ENCODE measurements at places on chromosomes 7 and 10.

- DNase-seq: no peak
Observed at GRCh38 chr7:110061387-110061786, 1029.5 kb upstream of the LRRN3 start.

DNA sequence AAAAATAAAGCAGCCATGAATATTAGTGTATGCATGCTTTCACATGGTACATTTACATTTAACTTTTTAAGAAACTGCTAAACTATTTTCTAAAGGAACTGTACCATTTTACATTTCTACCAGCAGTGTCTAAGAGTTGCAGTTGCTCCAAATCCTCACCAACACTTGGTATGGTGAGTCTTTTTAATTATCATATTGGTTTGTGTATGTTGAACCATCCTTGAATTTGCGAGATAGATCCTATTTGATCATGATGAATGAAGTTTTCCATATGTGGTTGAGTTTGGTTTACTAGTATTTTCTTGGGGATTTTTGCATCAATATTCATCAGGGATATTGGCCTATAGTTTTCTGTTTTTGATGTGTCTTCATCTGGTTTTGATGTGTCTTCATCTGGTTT is 1057.2 kb downstream of the LRMDA start:
- DNase-seq: no peak

DNA sequence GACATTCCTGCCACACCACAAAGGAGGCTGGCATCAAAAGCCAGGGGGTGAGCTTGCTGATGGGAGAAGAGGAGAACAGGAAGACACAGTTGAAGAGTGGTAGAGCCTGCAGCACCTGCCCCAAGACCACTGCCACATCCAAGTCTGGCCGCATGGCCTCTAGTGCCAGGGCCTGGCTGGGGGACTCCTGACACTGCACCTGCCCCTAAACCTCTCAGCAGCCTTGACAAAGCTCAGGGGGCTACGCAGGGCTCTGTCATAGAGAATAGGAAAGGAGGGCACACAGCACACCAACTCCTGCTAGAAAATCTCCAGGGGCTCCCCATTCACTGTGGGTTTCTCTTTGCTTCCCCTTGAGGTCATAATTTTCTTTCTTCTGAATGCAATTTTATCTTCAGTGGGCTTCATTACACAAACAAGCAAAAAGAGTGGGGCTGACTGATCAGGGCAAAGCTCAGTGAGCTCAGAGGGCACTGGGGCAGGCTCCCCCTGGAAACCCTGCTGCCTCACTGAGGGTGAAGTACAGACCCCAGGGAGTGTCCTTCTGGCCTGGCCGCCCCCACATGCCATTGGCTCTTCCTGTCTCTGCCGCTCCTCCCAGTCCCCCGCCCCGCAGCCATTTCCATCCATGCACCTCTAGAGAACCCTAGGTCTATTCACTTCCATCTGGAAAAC is 37.2 kb downstream of the VOPP1 start:
- DNase-seq: peak; percentile 23

DNA sequence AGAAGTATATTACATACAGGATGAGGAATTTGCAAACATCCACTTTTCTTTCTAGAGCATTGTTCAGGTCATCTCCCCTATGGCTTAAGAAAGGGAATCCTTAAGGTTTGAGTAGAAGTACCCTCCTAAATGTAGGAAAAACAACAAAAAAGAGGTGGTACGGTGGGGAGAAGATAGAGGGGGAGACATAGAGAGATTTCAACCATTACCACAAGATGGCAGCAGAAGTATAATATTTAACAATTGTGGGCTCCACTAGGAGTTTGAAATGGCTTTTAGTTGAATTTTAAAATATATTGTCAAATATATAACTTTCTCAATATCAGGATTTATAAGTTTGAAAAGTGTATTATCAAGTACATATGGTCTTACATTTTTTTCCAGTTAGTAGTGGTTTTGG is 72.7 kb upstream of the PRKG1 start:
- DNase-seq: no peak

DNA sequence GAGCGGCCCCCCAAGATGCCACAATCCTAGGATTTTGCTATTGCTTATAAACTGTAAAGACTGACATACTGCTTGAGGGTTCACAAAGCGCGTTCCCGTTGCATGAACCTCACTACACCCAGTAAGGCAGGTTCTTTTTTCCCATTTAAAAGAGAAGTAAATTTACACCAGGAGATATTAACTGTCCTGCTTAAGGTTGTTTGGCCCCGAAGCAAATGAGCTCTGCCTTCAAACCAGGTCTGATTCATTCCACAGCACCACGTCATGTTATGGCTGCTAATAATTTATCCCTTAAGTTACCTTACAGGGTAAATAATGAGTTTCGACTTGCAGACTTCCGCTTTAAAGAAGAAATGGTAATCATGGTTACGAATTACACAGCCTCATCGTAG is 559 bp upstream of the FKBP14 start:
- DNase-seq: peak; percentile 21

- no peak for DNase-seq
Observed at GRCh38 chr7:138021889-138022288, 20.0 kb upstream of the CREB3L2 start.

DNA sequence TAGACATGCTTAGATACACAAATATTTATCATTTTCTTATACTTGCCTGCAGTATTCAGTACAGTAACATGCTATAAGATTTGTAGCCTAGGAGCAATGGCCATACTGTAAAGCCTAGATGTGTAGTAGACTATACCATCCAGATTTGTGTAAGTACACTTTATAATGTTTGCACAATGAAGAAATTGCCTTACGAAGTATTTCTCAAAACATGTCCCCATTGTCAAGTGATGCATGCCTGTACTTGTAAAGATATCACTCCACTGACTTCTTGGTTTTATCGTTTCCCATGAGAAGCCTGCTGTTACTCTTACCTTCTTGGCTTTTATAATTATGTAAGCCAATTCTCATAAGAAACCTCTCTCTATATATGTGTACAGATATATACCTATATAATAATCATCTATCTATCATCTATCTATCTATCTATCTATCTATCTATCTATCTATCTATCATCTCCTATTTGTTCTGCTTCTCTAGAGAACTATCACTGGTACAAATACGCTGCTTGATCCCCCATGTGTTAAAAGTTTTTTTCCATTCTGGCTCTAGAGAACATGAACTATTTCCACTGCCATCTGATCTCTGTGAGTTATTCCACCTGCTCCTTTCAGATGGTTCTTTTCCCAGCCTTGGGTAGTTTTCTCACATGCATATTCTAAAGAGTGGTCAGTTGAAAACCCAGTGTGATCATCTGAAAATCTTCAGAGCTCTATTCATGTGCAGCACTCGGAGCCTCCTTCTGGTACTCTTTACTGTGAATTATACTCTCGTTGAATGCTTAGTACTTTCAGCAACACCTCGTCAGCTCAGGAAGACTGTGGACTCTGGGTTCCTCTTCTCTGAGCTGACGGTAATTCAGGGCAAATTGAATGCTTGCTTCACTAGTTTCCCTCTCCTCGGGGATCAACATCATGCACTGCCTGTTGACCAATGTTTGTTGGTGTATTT is 14.5 kb upstream of the VCL start:
- no peak for DNase-seq

GRCh38 chr7:94584113-94584512 is 71.8 kb downstream of the SGCE start:
- DNase-seq: no peak

DNA sequence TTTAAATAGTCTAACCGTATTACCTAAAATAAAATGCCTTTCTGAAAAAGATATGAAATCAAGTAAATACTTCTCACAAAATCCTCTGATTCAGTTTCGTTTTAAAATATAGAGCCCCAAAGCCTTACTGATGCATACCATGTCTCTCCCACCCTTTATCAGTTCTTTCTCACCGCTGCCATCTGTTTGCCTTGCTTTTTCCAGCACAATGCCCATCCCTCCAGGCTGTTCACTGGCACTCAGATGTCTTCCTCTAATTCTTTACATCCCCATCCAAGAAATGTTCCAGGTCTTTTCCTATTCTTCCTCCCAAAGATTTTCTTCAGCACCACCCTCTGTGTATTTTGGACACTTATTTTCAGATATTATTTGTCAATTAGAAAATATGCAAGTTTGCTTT is 116.5 kb upstream of the LRRN3 start:
- no peak for DNase-seq

DNA sequence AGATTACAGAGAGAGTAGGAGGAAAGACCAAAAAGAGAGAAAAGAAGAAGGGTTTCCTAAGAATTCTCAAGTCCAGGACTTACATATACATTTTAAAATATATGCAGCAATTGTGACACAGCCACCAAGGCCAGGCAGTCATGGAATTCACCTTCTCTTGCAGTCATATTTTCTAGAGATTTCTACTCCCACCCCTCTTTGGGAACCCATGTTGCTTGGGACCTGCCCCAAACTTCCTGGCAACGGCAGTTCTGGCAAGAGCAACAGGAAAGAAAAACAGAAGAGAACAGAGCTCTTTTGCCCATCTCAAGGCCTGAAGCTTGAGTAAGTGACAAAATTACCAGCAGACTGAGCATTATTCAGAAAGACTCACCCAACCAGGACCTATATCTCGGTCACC is 128.3 kb upstream of the ASAH2 start:
- DNase-seq: no peak

- no peak for DNase-seq
Observed at GRCh38 chr7:70044064-70044463, 445.8 kb downstream of the AUTS2 start.

DNA sequence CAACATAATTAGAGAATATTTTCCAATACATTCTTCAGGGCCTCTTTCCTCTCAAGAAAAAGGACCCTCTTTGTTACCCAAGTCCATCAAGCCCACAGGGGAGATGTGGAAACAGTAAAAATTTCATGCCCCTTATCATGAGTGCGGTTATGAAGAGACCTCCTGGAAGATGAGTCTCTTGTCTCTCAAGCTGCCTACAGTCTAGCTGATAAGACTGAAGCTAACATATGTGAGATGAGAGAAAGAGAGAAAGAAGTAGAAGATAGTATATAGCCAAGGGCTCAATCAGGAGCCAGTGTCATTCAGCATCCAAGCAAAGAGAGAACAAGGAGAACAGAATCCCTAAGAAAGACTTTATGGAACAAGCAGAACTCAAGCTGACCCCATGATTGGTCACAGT is 75.9 kb upstream of the CABCOCO1 start:
- DNase-seq: no peak

DNA sequence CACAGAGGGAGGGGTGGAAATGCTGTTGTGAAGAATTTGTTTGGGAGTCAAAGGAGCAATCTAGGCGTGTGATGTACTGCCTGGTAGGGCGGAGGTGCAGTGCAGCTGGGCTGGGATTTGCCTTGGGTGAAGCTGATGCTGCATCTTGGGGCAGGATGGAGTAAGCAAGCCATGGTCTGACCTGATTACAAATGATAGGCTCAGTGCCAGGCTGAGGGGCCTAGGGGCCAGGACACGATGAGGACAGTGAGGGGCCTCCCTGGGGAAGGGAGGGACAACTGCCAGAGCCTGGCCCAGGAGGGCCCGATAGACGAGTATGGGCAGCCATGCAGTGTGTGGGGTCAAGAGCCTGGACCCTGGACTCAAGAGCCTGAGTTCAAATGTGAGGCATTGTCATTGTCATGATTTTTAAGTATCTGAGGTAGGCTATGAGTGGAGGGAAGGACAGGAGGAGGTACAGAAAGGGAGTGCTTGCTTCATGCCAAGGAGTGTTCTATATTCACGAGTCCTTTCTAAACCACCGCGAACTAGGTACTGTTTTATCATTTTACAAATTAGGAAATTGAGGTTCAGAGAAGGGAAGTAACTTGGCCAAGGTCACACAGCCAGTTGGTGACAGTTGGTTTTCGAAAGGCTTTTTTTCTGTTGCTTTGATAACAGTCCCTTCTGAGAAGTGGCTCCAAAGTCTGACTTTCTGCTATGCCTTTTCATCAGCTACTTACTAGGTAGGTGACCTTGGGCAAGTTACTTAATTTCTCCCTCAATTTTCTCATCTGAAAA is 29.7 kb downstream of the HIF1AN start:
- DNase-seq: no peak

- no peak for DNase-seq
Observed at GRCh38 chr10:61960396-61961120, 59.1 kb downstream of the ARID5B start.

GRCh38 chr7:111074071-111074747 is 16.7 kb upstream of the LRRN3 start:
- no peak for DNase-seq

GRCh38 chr7:1665549-1666316 is 4.3 kb upstream of the ELFN1 start:
- peak; percentile 38 for DNase-seq

DNA sequence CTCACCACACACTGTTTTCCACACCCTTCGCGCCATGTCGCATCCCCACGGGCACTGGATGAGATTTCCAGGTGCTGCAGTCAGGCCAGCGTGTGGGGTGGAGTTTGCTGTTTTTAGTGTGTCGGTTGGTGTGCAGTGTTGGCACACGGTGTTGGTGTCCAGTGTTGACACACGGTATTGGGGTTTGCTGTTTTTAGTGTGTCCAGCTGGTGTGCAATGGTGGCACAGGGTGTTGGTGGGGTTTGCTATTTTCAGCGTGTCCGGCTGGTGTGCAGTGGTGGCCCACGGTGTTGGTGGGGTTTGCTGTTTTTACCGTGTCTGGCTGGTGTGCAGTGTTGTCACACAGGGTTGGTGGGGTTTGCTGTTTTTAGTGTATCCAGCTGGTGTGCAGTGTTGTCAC is 20.1 kb upstream of the PRKAR1B start:
- no peak for DNase-seq

GRCh38 chr7:129134356-129134987 is 10.0 kb upstream of the TSPAN33 start:
- no peak for DNase-seq

- DNase-seq: no peak
Observed at GRCh38 chr10:1734288-1734687, 3.0 kb downstream of the ADARB2 start.

- DNase-seq: no peak
Observed at GRCh38 chr7:34015651-34016050, 110.3 kb downstream of the BMPER start.

DNA sequence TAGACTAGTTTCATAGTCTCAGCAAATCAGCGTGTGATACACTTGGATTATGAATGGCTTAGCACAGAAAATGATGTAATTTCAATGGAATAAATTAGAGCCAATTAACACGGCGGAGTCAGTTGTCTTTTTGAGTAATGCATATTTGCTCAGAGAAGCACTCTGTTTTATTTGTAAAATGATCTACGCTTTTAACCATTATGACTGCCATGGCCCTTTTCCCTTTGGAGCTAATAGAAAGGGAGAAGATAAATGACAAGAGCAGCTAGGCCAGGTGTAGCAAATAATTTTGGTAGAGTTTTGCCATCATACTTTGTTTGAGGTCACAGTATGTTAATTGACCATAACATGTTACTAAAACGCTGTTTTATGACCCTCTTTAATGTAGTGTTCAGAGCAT is 86.8 kb downstream of the GPR158 start:
- DNase-seq: no peak

GRCh38 chr10:5163487-5163886 is 21.5 kb downstream of the AKR1C8 start:
- no peak for DNase-seq

DNA sequence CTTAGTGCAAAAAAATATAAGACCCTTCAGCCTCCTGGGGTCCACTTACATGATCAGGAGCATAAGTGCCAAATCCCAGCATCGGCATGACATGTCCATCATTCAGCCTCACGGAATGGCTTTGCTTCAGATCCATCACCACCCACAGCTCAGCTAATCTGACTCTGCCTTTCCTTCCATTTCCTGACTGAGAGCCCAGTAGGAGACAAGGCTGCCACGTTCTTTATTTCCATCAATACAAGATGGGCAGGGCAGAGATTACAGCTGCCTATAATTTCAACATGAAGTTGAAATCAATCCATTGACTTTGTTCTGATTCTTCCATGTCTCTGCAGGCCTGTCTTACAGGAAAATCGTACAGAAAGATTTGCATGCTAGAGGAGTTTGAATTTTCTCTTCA is 76.4 kb upstream of the UCN3 start:
- no peak for DNase-seq

Measured in activated naive CD8-positive, alpha-beta T cell treated with anti-CD3 and anti-CD28 coated beads for 36 hours (primary cell).